Pons (tissue), 1 donor: ENCODE measurements at places on chromosomes 4 and X.

DNA sequence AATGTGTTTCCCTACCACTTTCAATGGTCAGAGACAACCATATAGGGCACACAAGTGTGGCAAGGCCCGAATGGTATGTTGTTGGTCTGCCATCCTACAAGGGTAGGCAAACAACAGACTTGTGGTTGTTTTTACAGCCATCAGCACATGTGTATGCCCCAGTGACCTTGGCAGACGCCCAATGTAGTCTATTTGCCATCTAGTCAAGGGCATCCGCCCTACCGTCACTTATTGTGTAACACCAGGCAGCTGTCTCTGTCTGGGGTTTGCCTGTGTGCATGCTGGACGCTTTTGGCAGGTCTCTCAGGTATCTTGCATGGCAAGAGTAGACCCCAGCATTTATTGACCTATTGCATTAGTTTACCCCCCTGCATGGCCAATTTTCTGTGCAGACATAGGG lies 1145.5 kb upstream of the POU3F4 start:
- DNase-seq, result no peak

DNA sequence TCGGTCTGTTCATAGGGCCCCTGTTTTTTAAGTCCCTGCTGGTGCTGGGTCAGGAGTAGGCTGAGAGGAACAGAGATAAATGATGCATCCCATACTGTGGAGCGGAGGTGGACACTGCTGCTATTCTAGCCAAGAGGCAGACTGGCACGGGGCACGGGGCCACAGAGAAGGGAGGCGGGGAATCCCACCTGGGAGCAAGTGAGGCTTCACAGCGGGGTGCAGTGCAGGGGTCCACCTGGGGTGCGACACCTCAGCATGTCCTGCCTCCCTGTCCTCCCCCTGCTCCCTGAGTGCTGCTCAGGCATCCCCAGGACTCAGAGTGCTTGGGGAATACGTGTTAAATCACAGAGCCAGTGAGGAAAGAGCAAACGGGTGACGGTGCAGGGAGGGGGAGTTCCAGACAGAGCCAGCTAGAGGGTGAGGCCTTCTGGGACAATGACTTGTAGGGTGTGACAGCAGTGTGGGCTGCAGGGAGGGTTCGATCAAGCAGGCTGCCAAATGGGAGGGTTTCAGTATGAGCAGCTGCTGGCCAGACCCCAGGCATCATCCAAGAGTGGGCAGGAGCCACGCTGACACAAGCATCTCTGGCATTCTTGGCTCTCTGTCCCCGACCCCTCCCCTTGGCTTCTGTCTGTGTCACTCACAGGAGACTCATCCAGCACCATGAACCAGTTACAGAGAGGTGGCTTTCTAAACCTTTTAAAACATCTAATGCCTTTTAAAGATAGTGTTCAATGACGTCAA lies 13.7 kb upstream of the HTRA3 start:
- no peak for DNase-seq

DNA sequence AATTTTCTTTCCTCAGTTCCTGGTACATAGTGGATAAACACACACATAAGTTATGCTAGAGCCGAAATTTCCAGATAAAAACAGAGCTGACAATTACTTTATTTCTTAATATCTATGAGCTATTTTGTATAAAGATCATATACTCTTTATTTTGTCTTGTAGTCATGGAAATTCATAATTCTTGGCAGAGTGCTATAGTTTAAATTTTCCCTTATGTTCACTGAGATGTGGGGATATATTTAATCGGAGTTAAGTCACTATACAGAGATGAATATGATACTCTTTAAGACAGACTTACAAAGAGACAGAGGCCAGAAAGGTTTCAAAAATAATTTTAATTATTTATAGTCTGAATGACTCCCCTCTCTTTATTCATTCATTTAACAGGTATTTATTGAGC lies 89.7 kb downstream of the PPEF1 start:
- no peak for DNase-seq

- no peak for DNase-seq
Measured at GRCh38 chr4:138561906-138562305, 319.8 kb upstream of the SLC7A11 start.

- DNase-seq, result no peak
Measured at GRCh38 chr4:1187182-1187581, 14.8 kb upstream of the SPON2 start.

- DNase-seq, result no peak
Measured at GRCh38 chr4:108314900-108315589, 146.3 kb upstream of the LEF1 start.

DNA sequence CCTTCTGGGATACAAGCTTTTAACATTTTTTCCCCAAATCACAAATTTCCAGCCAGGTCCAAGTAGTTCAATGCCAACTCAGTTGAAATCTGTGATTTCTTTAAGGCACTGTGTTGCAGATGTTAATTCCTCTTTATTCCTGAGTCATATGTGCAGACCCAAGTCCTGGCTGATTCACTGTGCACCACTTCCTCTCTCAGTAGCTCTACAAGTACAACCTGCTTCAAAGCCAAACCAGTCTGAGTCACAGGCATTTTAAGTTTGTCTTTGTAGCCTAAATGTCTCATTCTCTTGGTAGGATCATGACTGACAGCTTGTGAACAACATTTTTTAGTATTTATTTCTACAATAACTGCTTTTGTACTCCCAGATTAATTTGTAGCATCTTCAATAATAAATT lies 165.6 kb upstream of the S100G start:
- DNase-seq, result peak; percentile 61

DNA sequence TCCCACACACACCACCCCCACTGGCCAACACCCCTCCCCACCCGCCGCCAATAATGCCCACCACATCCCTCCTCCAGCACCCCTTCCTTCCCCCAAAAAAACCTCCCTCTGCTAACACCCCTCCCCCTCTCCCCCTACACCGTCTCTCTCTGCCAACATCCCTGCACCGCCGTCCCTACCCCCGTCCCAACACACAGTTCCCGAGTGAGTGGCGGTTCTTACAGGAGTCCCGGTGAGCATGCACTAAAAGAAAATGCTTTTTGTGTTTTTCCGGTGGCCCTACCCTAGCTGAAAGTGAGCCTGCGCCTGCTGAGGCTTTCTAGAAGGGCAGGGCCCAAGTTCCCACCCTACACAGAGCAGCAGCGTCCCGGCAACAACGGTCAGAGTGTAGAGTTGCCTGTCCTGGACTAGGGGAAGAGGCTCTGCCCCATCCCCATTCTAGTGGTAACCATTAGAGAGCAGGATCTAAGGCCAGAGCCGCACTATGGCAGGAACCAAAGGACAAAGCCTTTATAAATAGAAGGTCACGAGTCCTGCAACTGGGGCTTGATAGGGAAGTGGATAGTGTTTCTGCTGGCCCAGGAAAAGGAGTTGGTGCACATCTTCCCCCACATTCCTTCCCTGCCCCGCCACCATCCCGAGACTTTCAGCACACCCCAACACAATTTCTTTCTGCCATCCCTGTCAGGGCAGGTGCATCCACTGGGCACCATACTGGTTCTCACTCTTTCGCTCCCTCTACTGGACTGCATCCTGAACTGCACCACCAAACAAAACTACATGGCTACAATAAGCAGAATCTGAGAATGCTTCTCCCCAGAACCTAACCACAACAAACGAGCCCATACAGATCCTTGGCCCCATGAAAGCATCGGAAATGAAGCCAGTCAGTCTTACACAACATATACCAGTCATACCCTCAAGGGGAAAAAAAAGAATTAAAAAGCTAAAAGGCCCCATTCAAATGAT lies 78.1 kb upstream of the PAGE3 start:
- peak; percentile 26 for DNase-seq

- no peak for DNase-seq
Measured at GRCh38 chr4:15106399-15106798, 104.1 kb downstream of the CPEB2 start.

- DNase-seq, result no peak
Measured at GRCh38 chrX:65821721-65822496, 154.5 kb downstream of the MSN start.

DNA sequence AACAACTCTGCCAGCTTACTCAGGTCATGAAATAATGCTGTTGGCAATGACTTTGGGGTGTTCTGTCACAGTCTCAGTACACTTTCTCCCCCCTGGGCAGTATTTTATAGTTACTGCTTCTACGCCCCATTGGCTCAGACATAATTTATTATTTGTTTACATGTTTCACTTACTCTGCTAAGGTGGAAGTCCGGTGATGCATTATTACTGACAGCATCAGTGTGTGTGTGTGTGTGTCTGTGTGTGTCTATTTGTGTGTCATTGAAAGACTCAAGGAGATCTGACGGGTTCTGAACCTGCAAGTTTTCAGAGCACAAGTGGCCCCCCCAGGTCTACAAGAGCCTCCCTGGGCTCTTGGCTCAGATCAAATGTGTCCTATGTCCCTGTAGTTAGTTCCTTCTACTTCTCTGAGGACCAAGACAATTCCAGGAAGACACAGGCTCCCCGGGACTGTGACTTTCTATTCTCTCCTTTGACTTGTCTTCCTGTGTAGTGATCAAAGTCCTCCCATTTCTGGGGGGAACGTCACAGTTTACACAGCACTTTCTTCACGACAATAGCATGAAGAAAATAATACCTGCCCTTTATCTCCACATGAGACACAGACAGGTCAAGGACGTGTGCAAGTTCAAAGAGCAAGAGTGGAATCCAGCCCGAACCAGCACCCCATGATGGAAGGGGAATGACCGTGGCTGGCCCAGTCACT lies 283.7 kb upstream of the GATB start:
- DNase-seq, result no peak

GRCh38 chrX:34778916-34779315 lies 121.8 kb upstream of the TMEM47 start:
- no peak for DNase-seq

DNA sequence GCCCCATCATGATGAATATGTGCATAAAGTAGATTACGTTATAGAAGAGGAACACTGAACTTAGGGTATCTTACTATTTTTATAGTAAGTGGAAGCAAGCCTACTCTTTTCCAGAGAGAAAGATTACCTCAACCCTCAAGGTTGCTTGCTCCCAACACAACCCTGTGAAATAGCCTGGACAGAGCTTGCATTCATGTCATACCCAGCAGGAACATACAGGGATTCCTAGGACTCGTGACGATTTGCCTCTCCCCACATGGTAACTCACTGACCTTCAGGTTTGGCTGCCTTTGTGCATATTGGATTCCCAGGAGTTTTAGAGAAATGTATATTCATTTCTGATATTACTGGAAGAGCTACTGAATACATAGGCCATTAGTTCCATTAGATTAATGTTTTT lies 80.5 kb downstream of the BLTP1 start:
- no peak for DNase-seq

GRCh38 chr4:68712207-68712606 lies 41.8 kb upstream of the UGT2B15 start:
- DNase-seq, result no peak

GRCh38 chrX:29662101-29662500 lies 553.3 kb upstream of the MAGEB2 start:
- no peak for DNase-seq

DNA sequence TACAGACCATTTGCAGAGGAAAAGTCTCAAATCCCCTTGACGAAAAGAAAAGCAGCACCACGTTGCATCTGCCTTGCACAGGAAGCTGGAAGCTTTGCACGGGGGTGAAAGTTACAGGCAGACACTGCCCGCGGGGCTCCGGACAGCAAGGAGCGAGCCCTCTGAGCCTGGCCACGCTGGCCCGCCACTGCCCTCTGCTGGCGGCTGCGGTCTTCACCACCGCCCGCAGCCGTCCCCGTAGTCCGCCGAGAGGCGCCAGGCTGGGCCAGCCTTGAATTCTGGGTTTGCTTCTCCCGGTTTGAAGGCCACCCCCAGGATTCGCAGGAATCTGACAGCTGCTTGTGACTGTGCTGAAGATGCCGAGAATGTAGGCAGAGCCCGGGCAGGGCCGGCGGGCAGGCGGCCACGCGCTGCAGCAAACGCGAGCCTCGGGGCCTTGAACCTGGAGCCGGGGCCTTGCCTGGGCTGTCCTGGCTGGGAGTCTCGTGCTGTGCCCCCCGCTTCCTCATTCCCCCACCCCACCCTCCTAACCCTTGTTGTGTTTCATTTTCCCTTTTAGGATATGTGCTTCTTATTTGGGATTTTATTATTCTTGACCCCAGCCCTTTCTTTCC lies 49.2 kb downstream of the ENPP6 start:
- DNase-seq, result peak; percentile 70

GRCh38 chr4:134762053-134762452 lies 560.5 kb upstream of the PABPC4L start:
- DNase-seq, result no peak
